GM19239 (cell line): ENCODE measurements at places on chromosomes 5 and 9.

GRCh38 chr9:123757960-123758359 lies 172.0 kb downstream of the DENND1A start:
- DNase-seq = no peak

DNA sequence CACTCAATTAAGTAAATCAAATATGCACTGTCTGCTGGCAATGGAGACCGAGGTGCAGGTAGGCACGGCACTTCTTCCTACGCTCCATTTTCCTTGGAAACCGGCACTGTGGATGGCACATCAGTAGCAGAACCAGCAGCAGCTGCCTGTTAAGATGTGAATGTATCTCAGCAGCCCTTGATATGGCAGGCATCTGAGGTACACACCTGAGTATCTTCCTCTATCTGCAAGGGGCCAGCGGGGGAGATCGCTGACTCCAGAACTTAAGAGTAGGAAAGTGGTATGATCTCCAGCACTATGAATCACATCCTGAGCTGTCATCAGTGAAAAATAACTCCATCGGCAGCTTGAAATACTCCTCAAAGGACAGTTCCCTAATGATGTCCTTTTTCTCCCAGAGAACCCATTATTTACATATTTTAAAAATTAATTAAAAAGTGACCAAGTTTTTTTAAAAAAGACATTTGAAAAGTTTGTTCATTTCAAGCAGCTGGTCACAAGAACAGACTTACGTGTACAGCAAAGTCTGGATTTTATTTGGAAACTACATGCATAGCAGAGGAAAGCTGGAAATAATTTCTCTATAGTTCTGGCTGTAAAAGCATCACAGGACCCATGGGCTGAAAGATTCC lies 97.1 kb downstream of the ADAMTS12 start:
- no peak for DNase-seq

GRCh38 chr9:128628471-128629048 lies 28.1 kb downstream of the DYNC2I2 start:
- DNase-seq = no peak

DNA sequence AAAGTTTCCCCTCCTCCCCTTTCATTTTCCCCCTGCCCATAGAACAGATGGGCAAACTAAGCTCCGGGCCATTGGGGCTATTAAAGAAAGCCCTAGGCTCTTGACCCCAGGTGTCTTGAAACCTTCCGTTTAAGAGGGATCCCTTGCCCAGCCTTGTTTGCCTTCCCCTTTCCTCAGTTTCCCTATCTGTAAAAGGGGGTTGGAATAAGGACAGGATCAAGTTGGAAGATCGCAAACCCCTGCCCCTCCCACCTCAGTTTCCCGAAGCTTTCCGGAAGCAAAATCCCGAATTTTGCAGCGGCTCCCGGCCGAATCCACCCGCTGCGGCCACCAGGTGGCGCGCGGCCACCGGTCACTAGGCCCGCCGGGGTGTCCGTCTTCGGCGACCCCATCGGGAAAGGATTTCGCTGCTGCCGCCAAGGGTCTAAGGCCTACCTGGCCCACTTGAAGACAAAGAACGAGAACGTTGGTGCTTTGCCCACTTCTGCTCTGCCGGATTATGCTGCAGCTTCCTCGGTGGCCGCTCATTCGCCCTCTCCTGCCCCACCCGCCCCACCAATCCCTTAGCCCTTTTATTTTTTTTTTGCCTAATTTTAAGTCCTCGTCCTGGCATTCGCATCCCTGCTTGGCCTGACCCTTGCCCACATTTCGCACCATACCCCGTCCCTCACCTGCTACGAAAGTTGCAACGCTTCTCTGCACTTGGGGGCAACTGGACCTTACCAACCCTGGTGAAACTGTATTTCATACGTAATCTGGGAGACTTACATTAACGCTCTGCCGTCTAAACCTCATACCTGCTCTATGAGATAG lies 962 bp upstream of the NR6A1 start:
- DNase-seq = no peak

DNA sequence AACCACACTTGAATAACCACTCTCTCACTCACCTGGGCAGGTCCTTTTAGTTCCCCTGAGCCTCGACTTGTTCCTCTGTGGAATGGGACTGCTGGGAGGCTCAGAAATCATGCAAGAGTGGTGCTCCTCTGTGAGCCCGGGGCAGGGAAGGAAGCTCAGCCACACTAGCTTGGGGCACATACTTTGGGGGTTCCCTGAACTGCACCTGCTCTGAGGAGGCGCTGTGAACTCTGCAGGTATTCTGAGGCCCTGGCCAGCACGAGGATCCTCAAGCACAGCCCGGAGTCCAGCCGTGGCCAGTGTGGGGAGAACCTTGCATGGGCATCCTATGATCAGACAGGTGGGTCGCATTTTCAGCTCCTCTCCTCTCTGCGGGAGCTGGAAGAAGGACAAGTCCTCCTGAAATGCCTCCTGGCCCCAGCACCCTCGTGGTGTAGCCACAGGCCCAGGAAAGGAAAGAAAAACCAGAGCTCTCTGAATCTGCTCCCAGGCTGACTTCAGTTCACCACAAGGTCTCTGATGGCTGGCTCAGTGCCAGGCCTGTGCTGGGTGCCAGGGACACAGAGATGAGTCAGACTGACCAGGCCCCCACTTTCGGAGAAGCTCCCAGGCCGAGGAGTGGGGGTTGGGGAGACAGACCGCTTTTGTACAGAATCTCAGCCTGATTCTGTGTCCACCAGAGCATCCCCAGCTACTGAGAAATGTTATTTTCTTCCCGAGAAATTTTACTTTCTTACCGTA lies 11.9 kb downstream of the GLIPR2 start:
- DNase-seq = peak; percentile 53

DNA sequence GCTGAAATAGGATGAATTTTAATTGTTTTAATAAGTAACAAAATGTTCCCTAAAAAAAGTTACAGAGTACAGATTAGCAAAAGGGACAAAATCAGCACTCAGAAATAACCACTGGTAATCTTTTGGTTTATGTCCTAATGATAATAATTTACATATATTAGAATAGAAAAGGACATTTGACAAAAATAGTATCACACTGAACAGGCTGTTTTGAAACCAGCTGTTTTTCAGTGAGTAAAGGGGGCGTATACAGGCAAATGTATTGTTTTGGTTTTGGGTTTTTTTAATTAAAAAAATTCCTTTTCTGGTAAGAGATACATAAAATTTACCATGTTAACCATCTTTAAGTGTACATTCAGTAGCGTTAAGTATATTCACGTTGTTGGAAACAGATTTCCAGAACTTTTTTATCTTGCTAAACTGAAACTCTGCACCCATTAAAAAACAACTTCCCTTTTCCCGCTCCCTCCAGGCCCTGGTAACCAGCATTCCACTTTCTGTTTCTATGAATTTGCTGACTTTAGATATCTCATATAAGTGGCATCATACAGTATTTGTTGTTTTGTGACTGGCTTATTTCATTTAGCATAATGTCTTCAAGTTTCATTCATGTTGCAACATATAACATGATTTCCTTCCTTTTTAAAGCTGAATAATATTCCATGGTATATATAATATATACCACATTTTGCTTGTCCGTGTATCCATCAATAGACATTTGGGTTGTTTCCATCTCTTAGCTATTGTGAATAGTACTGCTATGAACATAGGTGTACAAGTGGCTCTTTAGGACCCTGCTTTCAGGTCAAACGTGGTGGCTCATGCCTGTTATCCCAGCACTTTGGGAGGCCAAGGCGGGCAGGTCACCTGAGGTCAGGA lies 20.6 kb upstream of the LARP1 start:
- no peak for DNase-seq

DNA sequence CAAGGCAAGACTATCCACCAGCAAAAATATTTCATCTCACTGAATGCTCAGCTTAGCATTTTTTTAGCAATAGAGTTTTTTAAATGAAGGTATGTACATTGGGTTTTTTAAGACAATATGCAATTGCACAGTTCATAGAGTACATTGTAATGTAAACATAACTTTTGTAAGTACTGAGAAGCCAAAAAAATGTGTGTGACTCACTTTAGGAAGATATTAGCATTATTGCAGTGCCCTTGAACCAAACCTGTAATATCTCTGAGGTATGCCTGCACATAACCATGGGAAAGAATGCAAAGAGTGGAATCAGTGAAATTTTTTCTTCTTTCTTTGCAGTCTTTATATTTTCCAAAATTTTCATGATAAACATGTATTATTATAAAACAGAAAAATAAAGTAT lies 1533.3 kb upstream of the WWC1 start:
- DNase-seq = no peak

- no peak for DNase-seq
Measured at GRCh38 chr9:3689555-3689954, 163.8 kb upstream of the RFX3 start.

GRCh38 chr5:72555871-72556270 lies 48.7 kb upstream of the ZNF366 start:
- DNase-seq = no peak

- no peak for DNase-seq
Measured at GRCh38 chr5:119264186-119264585, 91.6 kb upstream of the TNFAIP8 start.

DNA sequence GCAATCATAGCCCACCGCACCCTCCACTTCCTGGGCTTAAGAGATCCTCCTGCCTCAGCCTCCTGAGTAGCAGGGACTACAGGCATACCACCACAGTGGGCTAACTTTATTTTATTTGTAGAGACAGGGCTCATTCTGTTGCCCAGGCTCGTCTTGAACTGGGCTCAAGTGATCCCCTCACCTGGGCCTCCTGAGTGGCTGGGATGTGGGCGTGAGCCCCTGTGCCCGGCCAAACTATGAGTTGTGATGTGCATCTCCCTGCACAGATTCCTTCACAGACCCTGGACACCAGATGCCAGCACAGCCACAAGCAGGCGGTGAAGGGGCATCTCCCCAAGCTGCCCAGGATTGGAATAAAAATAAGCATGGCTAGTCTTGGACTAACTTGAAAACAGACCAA lies 244.9 kb upstream of the IRX1 start:
- no peak for DNase-seq

- peak; percentile 75 for DNase-seq
Measured at GRCh38 chr5:176619203-176619568, 9.2 kb upstream of the GPRIN1 start.

GRCh38 chr9:91930475-91930874 lies 19.6 kb downstream of the ROR2 start:
- DNase-seq = no peak

GRCh38 chr9:80070071-80070742 lies 498.4 kb downstream of the TLE4 start:
- no peak for DNase-seq

- DNase-seq = no peak
Measured at GRCh38 chr5:149747833-149748366, 17.8 kb downstream of the PPARGC1B start.

DNA sequence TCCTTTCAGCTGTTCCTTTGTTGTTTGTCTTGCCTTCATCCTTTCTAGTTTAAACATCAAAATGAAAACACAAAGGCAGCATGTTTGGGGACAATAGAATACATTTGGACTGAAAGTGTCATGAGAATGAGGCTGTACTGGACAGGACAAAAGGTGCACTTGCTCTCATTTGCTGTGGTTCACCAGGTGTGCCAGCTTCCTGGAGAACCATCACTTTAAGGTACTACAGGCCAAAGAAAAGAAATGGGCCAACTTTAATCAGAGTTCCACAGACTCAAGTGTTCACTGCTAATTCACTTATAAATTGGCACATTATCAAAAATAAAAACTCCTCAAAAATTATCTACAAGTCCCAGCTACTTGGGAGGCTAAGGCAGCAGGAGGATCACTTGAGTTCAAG lies 53.8 kb downstream of the ABHD17B start:
- DNase-seq = no peak
